ENCODE measurements at places on chromosomes 11 and 22.
A peak's percentile ranks its signal among the peaks of the same experiment; 100 is the strongest.

DNA sequence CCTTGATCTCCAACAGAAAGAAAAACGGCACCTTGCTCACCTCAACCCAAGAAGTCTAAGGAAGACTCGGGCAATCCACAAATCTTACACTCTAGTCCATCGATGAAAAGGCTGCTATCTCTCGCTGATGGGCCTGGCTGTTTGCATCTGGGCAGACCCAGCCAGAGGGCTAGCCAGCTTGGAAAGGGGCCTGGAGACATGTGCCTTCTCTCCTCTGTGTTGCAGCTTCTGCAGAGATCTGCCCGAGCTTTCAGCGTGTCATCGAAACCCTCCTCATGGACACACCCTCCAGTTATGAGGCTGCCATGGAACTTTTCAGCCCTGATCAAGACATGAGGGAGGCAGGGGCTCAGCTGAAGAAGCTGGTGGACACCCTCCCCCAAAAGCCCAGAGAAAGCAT, 3.2 kb downstream of the SCGB1A1 start:
- DNase-seq: no peak

GRCh38 chr11:45158210-45158731, 11.8 kb downstream of the PRDM11 start:
- DNase-seq: no peak

GRCh38 chr11:124329787-124330478, 9.9 kb upstream of the OR8D2 start:
- peak; percentile 2 for DNase-seq

DNA sequence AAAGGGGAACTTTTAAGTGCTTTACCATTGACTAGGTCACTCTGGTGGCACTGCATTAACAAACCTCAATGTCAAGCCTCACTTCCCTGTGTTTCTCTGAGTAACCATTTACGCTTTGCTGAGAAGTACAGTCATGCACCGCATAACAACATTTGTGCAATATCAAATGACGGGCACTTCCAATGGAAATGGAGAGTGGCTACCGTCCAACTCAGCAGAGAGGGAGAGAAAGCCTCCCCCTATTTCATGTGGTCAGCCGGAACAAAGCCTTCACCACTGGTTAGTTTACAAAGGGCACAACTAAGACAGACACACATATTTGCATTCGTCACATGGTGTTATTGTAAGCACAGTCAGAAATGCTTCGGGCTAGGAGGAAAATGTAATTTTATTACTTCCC, 117.3 kb downstream of the RASSF10 start:
- no peak for DNase-seq

DNA sequence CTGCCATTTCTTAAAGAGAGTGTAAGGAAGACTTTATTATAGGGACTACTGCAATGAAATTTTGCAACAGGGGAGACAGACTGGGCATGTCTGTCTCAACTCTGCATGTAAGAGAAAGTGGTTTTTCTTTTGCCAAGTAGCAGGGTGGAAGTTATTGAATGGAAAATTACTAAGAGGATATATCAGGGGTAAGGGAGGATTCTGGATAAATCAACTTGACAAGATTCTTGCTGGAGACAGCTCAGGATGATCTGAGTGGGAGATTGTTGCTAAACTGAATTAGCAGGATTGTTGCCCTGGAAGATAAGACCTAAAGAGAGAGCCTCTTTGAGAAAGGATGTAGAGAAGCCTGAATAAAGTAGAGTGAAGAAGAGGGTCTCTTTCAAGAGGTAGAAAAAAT, 145.8 kb downstream of the LUZP2 start:
- no peak for DNase-seq

DNA sequence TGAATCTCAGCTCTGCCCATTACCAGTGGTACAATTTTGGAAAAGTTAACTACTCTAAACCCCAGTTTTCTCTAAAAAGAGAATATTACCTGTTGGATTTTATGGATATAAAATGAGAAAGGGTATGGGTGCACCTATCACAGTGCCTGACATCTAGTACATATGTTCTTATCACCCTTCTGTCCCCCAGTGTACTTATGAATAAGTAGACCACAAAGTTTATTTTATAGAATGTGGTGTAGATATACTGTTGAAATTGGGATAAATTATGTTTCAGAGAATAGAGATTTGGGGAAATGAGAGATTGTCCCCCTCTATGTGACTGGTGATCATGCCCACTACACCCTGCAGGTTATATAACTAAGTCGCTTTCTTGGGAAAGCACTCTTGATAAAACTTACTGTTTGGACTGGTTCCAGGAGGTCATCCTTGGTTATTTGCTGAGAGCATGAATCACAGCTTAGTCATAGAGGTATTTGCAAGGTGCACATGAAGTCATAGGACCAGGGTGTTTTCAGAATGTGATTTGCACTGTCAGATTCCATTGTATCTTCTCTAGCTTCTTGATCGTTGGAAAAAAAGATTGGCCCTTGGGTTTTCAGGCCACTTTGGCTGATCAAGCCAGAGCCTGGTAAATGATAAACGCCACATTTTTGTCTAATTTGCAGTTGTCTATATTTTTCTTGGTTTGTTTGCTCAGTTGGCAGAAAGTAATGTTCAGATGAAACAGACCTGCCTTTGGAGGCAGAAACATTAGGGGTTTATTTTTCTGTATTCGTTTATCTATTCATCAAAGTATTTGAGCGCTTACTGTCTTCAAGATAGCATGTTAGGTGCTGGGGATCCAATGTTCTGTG, 21.3 kb downstream of the STX3 start:
- peak; percentile 37 for DNase-seq

GRCh38 chr11:1152316-1153104, 5.2 kb upstream of the MUC5AC start:
- no peak for DNase-seq

DNA sequence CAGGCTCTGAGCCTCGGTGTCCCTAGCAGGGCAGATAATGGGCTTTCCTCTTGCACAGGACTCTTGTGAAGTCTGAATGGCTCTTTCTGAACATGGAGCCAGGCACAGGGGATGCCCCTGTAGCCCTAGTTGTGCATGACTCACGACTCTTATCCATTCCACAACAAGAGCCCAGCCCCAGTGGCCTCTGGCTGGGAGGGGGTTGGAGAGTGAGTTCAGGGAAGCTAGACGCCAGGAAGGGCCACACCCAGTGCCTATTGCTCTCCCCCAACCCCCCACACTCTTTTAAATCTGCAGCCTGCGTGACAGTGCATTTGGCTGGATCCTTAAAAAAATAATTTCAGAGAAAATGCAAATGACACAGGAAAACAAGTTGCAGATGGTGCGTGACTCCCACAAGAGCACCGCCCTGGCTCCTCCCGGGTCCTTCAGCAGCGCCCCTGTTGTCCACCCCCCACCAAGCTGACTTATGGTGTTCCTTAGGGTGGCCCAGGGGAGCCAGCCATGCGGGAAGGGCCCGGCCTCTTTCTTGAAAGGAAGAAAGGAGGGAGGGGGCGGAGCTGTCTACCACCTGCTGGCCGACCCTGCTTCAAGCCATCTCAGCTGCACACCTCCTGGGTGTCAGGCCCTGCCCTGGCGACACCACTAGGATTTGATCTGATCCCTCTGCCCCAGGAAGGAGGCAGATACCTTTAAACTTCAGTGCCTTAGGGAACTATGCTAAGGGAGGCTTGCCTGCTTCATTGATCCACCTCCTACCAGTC, 74.7 kb downstream of the MN1 start:
- peak; percentile 87 for DNase-seq

DNA sequence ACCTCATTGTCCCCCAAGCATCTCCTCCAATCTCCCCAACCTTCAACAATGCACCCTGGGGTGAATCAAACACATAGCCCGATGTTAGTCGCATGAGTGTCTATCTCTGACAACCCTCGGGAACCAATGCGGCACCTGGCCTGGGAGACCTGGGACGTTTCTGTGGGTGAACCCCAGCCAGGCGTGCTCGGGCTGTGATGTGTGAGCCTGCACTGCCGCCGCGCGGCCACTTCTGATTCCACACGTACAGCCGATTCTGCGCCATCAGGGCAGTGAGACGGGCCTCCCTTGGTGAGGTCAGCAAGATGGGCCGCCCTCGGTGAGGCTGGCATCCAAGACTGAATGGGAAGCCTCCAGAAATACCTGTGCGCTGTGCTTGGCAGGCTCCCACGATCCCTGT, 5.2 kb upstream of the H19 start:
- no peak for DNase-seq

- no peak for DNase-seq
These were observed 49.0 kb upstream of the BID start for GRCh38 chr22:17823226-17823625.

GRCh38 chr11:78646564-78647185, 72.0 kb upstream of the NARS2 start:
- DNase-seq: peak; percentile 38

DNA sequence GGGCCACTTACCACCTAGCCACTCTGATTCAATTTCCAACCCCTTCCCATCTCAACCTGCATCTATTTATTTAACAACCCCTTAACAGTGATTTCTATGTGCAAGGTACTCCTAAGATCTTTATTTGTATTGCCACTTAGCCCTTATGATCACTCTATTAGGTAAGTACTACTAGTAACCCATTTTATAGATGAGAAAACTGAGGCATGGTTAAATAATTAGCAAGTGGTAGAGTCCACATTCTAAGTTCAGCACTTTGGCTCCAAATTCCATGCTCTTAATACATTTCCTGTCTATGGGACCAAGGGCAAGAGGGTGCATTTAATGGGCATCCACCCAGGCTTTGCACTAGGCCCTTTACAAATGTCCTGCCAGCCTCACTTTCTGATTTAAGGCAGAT, 38.1 kb upstream of the CSNK2A3 start:
- no peak for DNase-seq

DNA sequence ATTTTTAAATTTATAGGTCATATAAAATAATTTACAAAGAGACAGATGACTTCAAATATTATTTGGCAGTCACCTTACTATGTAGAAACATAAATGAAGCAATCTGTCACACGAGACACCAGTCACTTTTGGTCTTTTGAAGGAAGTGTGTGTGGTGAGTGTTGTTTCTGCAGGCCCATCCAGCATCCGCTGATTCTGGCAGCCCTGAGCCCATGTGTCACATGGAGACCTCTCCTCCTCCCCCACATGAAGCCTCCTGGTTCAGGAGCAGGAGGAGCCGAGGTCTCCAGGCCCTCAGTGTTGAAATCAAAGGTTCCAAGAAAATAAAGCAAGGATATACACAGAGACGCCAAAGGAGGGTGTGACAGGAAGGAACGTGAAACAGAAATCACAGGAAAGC, 60.1 kb downstream of the ARFGAP3 start:
- peak; percentile 10 for DNase-seq

DNA sequence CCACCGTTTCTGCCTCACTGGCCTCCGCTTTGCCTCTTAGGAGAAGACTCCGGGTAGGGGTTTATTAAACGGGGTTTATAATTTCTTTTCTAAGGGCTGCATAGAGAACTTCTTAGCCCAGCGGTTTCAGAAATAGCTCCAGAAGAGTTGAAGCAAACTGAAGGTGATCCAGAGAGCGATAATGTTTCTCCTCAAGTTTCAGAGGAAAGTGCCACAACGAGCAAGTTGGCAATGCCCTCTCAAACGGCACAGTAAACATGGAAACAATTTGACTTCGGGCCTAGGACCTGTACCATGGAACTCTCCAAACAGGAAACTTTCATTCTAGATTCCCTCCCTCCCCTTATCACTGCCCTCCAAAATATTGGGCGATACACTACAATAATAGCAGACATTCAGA, 1.0 kb downstream of the ADSL start:
- DNase-seq: no peak

DNA sequence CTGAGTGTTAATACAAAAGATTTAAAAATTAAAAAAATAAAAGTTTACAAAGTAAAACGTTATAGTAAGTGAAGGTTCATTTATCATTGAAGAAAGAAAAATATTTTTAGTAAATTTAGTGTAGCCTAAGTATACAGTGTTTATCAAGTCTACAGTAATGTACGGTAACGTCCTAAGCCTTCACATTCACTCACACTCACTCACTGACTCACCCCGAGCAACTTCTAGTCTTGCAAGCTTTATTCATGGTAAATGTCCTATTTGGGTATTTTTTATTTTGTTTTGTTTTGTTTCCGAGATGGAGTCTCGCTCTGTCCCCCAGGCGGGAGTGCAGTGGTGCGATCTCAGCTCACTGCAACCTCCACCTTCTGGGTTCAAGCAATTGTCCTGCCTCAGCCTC, 8.8 kb downstream of the CASTOR1 start:
- DNase-seq: no peak

DNA sequence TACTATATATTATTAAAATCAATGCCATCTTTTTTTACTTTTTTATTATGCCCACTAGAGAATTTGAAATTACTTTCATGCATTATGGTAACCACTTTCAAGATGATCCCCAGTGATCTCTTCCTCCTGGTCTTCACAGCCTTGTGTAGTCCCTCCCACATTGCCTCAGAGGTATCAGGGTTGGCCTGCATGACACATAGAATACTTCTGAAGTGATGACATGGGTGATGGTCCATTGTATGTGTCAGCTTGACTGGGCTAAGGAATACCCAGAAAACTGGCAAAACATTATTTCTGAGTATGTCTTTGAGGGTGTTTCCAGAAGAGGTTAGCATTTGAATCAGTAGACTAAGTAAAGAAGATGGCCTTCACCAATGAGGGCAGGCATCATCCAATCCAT, 14.2 kb upstream of the ISX start:
- DNase-seq: no peak

- no peak for DNase-seq
These were observed 11.8 kb downstream of the NIPSNAP1 start for GRCh38 chr22:29569011-29569678.

- peak; percentile 32 for DNase-seq
These were observed 333.9 kb downstream of the CADM1 start for GRCh38 chr11:115170133-115170815.

GRCh38 chr11:4983841-4984240, 10.8 kb upstream of the OR51L1 start:
- DNase-seq: no peak

- DNase-seq: no peak
These were observed 77.7 kb downstream of the BRD1 start for GRCh38 chr22:49749885-49750510.

GRCh38 chr11:95793116-95793515, 2.8 kb downstream of the CEP57 start:
- DNase-seq: peak; percentile 15

GRCh38 chr22:47808886-47809620, 1046.6 kb downstream of the TBC1D22A start:
- DNase-seq: no peak

DNA sequence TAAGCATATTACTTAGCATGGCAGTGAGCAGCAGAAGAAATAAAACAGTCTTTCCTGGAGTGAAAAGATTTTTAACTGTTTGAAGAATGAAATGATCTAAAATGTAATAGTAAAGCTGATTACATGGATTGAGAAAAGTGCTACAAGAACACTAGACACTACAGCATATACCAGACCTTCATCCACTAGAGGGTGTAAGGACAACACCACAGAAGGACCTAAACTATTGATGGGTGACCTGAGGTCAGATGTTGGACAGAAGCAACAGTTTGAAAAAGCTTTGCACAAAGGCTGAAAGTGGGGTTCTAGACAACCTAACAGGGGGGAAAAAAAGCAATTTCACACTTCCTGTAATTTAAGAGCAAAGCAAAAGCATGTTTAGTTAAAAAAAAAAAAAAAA, 97.7 kb downstream of the RBFOX2 start:
- DNase-seq: peak; percentile 67

- peak; percentile 59 for DNase-seq
These were observed 27.4 kb downstream of the CASP12 start for GRCh38 chr11:104870910-104871309.
